Fibroblast of lung (primary cell): ENCODE measurements at places on chromosomes 12 and 14. TPM values are rescaled to one million over a fixed set of nuclear protein-coding genes. Genes with fewer than 3 reads are reported as not detected.

OR6C2 gene
- not detected in 2 replicates for polyA plus RNA-seq

CFAP54 gene
- 0.62 and 0.93 TPM in 2 replicates for polyA plus RNA-seq

SDSL gene
- polyA plus RNA-seq, result 5.1 and 5.6 TPM in 2 replicates

METTL3 gene
- 39.2 and 44.0 TPM in 2 replicates for polyA plus RNA-seq

STAT2 gene
- polyA plus RNA-seq, result 112 and 148 TPM in 2 replicates

KRT2 gene
- polyA plus RNA-seq, result not detected in 2 replicates

SPRING1 gene
- 14.6 and 16.3 TPM in 2 replicates for polyA plus RNA-seq

METTL17 gene
- polyA plus RNA-seq, result 47.7 and 48.5 TPM in 2 replicates

PTPRR gene
- 0.43 and 0.44 TPM in 2 replicates for polyA plus RNA-seq

OR6C65 gene
- polyA plus RNA-seq, result not detected in 2 replicates

OS9 gene
- polyA plus RNA-seq, result 274 and 316 TPM in 2 replicates

TCL1B gene
- polyA plus RNA-seq, result not detected in 2 replicates

MIP gene
- not detected in 2 replicates for polyA plus RNA-seq

CHST11 gene
- 9.0 and 9.1 TPM in 2 replicates for polyA plus RNA-seq

SLC7A8 gene
- 1.4 and 12.6 TPM in 2 replicates for polyA plus RNA-seq

NRXN3 gene
- 2.1 and 34.6 TPM in 2 replicates for polyA plus RNA-seq

OTX2 gene
- polyA plus RNA-seq, result 0.08 TPM in 1 of 2 replicates, not detected in the other

SRGAP1 gene
- polyA plus RNA-seq, result 18.9 and 23.8 TPM in 2 replicates

RARG gene
- polyA plus RNA-seq, result 26.9 and 30.4 TPM in 2 replicates

REM2 gene
- polyA plus RNA-seq, result 0.02 and 0.06 TPM in 2 replicates

M6PR gene
- 102 and 114 TPM in 2 replicates for polyA plus RNA-seq

PLEKHH1 gene
- polyA plus RNA-seq, result 0.10 and 0.71 TPM in 2 replicates

PPP1R1A gene
- not detected in 2 replicates for polyA plus RNA-seq

P2RX7 gene
- polyA plus RNA-seq, result 1.9 and 2.7 TPM in 2 replicates

KLHDC1 gene
- 0.51 and 0.85 TPM in 2 replicates for polyA plus RNA-seq

MORN3 gene
- polyA plus RNA-seq, result 0.23 and 0.61 TPM in 2 replicates

EMP1 gene
- 374 and 437 TPM in 2 replicates for polyA plus RNA-seq

RNASE7 gene
- not detected in 2 replicates for polyA plus RNA-seq

SLIRP gene
- polyA plus RNA-seq, result 155 and 213 TPM in 2 replicates

PYGL gene
- polyA plus RNA-seq, result 37.8 and 56.2 TPM in 2 replicates

CRACR2A gene
- 5.9 and 8.8 TPM in 2 replicates for polyA plus RNA-seq

CYP46A1 gene
- polyA plus RNA-seq, result 0.09 and 0.11 TPM in 2 replicates

DCN gene
- 2,179 and 4,941 TPM in 2 replicates for polyA plus RNA-seq

SLC25A47 gene
- polyA plus RNA-seq, result not detected in 2 replicates

DPY19L2 gene
- 1.3 and 5.0 TPM in 2 replicates for polyA plus RNA-seq

KLRB1 gene
- polyA plus RNA-seq, result not detected in 2 replicates

DDX23 gene
- 48.6 and 65.1 TPM in 2 replicates for polyA plus RNA-seq

EML5 gene
- polyA plus RNA-seq, result 0.10 and 0.43 TPM in 2 replicates

C12orf42 gene
- not detected in 2 replicates for polyA plus RNA-seq

B3GNT4 gene
- polyA plus RNA-seq, result 0.12 and 0.14 TPM in 2 replicates

TPH2 gene
- polyA plus RNA-seq, result 0.03 TPM in 1 of 2 replicates, not detected in the other

ERO1A gene
- 35.6 and 64.9 TPM in 2 replicates for polyA plus RNA-seq

AJUBA gene
- polyA plus RNA-seq, result 26.1 and 41.3 TPM in 2 replicates

NFE2 gene
- polyA plus RNA-seq, result 0.07 and 0.34 TPM in 2 replicates
